ENCODE measurements at places on chromosomes 1 and 21.

GRCh38 chr1:8908388-8909151, 30.1 kb upstream of the ENO1 start:
- no peak for DNase-seq

- no peak for DNase-seq
Measured at GRCh38 chr1:115153966-115154557, 64.8 kb upstream of the TSPAN2 start.

DNA sequence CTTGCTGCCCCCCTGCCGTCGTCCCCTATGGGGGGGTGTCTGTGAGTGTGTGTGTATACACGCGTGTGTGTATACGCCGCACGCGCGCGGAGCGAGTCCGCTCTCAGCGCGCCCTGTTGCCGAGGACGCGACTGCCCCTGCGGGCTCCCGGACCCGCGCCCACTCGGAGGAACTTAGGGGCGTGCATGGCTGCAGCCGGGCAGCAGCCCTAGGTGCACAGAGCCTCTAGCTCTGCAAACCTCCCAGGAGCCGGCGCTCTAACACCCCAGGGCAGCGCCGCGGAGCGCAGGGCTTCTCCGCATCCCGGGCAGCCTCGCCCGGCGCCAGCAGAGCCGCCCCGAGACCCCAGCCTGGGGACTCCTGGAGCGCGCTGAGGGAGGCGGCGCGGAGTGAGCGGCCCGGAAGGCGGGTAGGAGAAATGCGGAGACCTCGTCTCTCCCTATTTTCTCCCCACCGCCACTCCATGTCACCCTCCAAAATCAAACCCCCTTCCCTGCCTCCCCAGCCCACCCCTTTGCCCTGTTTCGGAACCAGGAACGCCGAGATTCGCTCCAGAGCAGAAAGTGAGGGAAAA, 574 bp downstream of the ITPKB start:
- DNase-seq = peak; percentile 51

- no peak for DNase-seq
Measured at GRCh38 chr1:10525208-10525607, 50.5 kb downstream of the PEX14 start.

DNA sequence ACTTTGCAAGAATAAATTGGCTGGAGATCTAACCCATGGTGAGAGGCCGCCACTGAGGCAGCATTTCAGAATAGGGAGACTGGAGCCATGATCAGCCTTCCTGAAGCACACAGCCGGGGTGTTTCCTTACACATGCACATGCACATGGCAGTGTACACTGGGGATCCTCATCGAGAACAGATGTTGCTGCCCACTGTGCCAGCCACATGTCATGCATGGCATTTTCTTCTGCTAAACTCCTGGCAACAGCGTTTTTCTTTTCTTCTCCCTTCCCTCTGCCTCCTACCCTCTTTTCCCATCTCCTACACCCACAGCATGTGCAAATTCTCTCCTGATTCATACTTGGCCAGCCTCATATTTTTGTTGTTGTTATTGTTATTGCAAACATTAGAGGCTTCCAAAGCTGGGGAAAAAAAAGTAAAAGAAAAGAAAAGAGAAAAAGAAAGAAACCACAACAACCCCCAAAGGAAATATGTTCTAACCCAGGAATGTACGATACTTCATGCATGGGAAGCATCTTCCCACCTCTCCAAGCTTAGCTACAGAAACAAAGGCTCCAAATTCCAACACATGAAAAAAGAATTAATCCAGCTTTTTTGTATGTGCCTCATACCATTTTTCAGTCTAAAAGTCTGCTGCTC, 344.0 kb downstream of the ASTN1 start:
- DNase-seq = no peak

DNA sequence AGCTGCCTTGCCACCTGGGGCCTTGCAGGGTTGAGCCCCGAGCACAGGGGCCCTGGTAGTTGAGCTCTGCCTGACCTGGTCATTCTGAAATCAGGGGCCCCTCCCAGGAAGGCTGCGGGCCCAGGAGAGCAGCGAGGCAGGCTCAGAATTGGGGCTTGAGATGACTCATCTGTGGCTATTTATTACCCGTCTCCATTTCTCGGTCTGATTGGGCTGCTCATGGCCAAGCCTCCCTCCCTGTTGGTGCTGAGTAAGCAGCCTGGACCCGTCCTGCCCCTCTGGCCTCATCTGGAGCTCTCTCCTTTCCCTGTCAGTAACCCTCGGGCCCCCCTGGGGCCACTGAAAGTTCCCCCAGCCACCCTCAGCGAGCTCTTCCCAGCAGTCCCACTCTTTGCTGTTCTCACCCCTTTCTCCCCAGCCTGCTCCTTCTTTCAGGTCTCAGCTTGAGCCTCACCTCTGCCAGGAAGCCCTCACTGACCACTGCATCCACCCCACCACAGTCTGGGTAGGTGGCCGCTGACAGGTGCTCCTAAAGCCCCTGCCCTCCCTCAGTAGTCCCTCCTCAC, 11.0 kb upstream of the TNFRSF8 start:
- no peak for DNase-seq

DNA sequence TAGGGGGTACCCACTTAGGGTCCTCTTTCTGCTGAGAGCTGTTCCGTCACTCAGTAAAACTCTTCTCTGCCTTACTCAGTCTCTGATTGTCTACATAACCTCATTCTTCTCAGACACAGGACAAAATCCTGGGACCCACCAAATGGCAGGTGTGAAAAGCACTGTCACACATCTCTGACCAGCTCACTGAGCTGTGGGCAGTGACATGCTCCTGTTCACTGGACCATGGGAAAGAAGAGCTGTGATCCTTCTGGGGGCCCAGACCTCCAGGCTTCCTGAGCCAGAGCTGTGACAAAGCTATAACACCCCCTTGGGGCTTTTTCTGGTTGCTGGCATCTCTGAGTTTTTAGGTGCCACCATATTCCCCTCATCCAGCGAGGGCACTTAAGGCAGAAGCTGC, 115.7 kb downstream of the NTPCR start:
- DNase-seq = no peak

DNA sequence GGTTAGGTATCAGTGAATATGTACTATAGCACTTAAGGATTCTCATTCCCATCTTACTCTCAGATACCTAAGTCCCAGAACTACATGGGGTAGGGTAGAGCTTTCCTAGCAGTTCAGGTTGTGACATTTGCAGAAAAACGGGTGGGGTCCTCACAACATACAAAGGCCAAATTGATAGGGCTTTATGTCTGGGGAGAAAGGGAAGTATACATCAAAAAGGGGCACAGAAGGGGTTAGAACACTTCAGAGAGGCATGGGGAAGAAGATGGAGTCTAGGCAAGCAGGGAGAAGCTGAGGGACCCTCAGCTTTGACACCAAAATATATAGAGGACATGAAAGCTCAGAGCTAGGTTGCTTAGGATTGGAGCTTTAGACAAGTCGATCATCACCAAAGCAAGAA, 3.6 kb downstream of the UROD start:
- no peak for DNase-seq

DNA sequence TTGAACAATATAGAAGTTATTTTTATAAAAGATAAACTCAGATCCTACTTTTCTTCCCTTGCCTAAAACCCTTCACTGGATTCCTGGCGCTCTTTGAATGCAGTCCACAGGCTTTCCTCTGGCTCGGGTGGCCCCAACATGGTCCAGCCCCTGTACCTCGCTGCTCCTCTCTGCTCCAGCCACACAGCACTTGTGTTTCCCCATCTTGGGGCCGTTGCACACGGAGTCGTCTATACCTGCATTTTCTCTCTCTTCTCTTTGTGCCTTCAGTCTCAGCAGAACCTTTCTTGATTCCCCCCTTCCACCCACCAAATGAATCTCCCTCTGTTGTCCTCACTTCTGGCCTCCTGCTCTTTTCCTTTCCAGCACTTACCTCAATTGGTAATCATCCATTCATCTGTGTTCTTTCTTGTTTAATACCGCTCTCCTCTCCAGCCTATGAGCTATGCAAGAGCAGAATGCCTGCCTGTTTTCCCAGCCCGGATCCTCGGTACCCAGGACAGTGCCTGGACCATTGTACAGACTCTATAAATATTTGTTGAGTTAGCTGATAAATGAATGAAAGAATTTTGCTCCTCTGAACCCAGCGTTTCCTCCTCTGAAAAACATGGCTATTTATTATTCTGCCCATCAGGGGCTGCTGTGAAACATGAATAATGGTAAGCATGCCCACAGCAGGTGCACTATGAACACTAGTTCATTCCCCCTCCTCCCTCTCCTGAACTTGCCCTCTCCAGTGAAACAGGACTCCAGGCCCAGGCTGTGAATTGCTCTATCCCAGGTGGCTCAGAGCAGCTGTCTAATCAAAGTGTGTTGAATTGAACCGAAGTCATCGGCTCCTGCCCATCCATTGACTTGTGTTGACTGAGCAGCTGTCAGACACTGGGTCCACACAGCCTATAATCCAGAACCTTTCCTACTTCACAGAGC, 266.9 kb downstream of the PTPRU start:
- DNase-seq = no peak

DNA sequence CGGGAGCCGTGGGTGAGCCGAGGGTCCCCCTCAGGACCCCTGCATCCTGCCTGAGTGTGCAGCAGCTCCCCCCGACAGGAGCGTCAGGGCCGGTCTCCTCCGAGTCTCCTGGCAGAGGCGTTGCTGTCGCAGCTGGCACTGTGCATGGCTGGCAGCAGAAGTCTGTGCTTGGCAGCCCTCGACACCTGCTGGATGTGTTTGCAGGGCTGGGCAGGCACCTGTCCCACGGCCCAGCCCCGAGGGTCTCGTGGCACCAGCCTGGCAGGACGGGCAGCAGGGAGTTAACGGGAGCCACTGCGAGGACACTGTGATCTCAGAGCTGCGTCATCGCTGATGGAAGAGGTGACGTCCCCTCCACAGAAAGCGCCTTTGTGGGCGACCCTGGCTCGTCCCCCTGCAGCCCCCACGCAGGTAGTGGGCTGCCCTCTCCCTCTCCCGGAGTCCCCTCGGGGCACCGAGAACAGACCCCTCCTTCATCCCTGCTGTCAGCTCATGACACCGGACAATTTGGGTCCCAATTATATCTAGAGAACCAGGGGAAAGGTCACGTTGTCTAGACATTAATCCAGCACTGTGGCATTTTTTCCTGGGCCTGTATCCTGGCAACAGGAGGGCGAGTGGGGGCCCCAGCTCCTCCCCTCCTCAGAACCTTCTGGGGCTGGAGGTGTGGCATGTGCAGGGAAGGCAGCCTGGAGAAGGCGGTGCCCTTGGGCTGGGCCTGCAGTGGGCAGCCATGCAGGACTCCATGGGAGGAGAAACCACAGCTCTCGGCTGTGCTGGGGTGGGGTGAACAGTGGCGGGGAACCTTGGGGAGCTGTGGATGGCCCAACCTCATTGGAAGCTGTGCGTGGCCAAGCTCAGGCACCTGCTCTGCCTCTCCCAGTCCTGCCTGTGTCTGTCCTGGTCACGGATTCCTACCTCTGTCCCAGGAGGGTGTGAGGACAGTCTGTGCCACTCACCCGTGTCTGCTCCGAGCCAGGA, 15.4 kb downstream of the COL18A1 start:
- DNase-seq = no peak

GRCh38 chr1:213135572-213135971, 84.5 kb downstream of the RPS6KC1 start:
- DNase-seq = no peak

DNA sequence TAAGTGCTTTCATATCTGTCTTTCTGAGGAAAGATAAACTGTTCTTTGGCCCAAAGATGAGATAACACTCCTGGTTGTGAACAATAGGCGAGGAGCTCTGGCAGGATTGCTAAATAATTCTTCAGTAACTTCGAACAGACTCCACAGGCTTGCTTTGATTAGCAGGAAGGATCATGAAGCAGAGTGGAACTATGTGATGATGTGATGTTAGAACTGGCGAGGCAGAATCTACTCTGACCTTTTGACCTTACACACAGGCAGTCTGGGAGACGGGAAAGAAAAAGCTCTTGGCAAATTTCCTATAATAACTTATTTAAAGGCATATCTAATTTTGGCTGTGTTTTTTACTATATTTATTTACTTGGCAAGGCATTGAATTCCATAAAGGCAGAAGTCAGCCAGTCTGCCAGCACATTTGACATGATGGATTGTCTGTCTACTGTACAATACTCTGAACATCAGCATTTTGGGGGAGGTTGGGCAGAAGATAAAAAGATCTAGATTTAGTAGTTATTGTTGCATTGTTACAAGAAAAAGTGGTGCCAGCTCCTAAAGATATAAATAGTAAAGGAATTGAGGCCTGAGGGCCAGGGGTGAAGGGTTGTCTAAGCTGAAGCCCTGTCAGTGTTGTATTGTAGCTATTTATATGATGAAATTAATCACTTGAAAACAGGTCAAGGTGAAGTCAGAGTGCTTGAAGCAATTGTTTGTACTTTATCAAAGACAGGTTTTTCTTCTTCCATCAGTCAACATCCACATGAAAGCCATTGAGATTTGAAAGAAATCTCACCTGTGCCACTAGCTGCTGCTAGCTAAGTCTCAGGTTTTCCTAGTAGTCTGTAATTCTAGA, 708.8 kb downstream of the LTN1 start:
- no peak for DNase-seq

DNA sequence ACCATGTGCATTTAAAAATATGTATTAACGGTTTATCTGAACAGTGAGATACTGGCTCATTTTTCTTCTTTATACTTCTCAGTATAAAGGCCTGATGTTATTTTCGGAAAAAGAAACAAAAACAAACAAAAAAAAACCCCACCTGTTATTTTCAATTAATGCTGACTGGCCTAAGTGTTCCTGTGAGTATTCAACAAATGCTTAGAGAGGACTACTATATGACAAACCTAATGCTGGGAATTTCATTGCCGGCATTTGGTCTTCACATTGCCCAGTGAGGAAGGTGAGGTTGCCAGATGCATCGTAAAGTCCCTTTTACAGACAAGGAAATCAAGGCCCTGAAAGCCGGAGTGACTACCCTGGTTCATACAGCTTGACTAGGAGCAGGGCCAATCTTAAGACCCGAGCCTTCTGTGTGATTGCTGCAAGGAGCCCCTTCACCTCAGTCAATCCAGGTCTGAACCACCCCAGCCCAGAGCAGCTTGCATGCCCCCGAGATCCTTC, 599 bp downstream of the MRPL24 start:
- no peak for DNase-seq

DNA sequence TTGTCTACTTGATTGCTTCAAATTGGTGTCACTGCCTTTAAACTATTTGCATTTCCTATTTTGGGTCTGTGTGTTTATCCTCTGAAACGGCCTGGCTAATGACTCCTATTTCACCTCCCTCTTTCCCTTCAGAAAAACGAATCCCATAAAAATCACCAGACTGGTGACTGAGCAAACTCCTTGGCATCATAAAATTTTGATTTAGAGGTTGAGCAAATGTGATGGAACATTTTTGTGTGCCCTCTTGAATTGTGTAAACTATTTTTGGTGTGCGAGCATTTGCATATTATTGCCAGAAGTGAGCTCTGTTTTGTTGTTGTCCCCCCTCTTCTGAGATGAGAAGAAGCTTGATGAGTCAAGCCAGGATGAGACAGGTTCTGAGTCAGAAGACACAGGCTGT, 316.1 kb downstream of the AJAP1 start:
- no peak for DNase-seq

Measured in activated naive CD4-positive, alpha-beta T cell (primary cell).